Stimulated activated CD4-positive, alpha-beta T cell treated with anti-CD3 and anti-CD28 coated beads, TNF-alpha, amount 100 ng/mL, for 48 hours (primary cell): ENCODE measurements at places on chromosomes 1 and 21.

- no peak for DNase-seq
Observed at GRCh38 chr21:34363733-34364132, at the start of gene KCNE2. TSS of gene KCNE2 (plus strand) at chr21:34364006. CDS start at chr21:34370479, 6,473 bp downstream.

GRCh38 chr1:154809436-154810413, 60.4 kb downstream of the KCNN3 start:
- DNase-seq = no peak

- DNase-seq = no peak
Observed at GRCh38 chr1:167819849-167820683, 93.9 kb downstream of the ADCY10 start.

DNA sequence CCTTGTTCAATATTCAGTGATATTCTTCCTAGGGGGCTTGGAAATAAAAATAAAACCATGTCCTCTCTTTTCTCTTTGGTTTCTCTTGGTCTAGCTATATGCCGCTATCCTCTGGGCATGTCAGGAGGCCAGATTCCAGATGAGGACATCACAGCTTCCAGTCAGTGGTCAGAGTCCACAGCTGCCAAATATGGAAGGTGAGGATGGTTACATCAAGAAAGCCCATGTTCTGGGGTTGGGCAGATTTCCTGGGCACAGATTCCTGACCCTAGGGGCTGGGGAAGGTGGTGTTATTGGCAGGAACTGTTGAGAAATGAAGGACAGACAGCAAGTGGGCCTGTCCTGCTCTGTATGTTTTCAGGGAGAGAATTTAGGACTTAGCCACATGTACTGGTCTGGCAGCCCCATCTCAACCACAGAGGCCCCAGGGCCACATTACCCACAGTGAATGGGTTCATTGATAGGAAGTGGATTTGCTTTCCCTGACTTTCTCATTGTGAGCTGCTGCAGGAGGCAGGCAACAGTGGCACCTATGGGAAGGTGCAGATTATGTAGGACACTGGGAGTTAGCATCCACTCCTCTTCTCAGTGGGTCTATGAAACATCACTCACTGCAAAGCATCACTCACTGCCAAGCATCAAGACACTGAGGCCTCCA, 37.4 kb upstream of the HSD17B7 start:
- no peak for DNase-seq

DNA sequence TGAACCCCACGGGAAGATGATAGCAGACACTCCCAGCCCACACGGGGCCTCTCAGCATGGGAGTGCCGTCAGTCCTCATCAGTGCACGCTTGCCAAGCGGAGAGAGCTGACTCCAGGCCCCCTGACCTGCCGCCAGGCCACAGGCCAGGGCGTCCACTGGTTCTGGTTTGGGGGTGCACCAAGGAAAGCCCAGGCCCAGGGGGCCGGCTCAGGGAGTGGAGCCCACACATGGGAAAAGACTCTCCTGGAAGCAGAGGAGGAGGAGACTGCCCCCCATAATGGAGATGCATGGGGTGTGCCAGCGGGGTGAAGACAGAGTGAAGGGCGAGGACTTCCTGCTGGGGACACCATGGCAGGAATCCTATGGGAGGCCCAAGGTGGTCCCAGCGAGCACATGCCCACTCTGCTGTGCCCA, 6.4 kb downstream of the TRIM11 start:
- DNase-seq = no peak

DNA sequence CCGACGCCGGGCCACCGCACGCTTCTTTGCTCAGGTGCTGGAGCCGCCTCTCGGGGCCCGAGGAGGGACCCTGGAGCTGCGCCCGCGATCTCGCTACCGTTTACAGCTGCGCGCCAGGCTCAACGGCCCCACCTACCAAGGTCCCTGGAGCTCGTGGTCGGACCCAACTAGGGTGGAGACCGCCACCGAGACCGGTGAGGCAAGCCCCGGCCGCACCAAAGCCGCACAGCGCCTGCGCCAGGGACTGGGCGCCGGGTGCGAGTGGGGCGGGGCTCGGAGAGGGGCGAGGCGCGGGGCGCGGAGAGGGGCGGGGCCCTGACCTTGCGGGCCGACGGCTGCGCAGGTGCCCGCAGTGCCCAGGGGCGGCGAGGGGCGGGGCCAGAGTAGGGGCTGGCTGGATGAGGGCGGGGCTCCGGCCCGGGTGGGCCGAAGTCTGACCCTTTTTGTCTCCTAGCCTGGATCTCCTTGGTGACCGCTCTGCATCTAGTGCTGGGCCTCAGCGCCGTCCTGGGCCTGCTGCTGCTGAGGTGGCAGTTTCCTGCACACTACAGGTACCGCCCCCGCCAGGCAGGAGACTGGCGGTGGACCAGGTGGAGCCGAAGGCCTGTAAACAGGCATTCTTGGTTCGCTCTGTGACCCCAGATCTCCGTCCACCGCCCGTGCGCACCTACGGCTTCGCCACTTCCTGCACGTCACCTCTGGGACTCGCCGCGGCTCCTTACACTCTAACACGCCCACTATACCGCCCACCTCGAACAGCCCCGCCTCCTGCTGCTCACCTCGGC, 9.8 kb upstream of the CDC20 start:
- no peak for DNase-seq

GRCh38 chr1:99281105-99281504, 16.8 kb downstream of the PLPPR4 start:
- DNase-seq = no peak

GRCh38 chr1:247530785-247531184, 5.5 kb downstream of the OR2C3 start:
- no peak for DNase-seq

GRCh38 chr1:157176591-157177121, 38.5 kb upstream of the ETV3 start:
- no peak for DNase-seq

DNA sequence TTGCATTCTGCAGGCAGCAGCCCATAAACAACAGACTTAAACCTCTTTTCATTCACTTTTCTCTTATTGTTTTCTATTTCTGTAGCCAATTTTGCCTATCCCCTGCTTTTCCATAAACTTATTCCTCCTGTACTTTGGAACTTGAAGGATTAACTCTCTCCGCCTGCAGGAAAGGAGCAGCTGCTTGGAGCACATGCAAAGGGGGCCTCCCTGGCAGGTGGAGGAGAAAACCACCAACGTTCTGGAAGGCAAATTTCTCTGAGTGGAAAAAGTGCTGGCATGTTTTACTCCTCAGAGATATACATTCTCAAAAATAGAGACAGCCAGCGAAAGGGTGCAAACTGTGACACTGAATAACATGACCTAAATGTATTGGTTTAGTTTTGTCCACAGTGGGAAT, 33.6 kb downstream of the RGS21 start:
- DNase-seq = no peak

DNA sequence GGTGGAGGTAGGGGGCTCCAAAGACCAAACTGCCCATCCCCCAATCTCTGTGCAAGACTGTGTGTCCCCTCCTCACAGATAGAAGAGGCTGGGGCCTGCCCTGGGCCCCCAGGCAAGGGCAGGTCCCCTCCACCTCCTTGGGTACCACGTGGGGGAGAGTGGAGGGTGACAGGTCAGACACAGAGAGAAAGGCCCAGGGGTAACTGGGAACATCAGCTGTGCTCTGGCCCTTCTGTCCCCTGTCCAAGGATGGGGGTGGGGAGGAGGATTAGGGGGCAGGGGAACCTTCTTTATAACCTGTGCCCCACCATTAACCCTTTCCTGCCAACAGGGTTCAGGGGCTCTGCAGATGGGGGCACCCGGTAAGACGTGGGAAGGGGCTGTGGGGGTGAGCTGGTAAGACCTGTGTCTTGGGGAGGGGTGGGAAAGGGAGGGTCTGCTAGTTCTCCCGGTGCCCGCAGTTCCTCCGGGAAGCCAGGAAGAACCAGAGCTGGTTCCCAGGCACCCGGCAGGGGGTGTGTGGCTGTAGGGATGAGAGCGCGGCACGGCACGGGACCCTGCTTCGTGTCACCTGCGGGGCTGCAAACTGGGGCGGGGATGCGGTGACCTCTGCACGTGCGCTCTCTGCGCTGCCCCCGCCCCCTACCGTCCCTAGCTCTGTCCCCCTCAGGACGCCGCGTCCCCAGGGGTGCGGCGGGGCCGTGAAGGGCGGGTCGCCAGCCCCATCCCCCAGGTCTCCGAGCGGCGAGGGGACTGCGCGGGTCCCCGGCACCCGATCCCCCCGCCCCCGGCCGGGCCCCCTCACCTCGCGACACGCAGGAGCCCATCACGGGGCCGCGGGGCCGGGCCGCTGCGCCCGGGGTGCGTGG, 601 bp downstream of the FAM131C start:
- no peak for DNase-seq

- no peak for DNase-seq
Observed at GRCh38 chr1:56310945-56311344, 268.4 kb downstream of the PLPP3 start.

GRCh38 chr1:42734201-42735035, 5.6 kb downstream of the CLDN19 start:
- no peak for DNase-seq

GRCh38 chr1:109816175-109816811, 52.6 kb upstream of the EPS8L3 start:
- DNase-seq = no peak

DNA sequence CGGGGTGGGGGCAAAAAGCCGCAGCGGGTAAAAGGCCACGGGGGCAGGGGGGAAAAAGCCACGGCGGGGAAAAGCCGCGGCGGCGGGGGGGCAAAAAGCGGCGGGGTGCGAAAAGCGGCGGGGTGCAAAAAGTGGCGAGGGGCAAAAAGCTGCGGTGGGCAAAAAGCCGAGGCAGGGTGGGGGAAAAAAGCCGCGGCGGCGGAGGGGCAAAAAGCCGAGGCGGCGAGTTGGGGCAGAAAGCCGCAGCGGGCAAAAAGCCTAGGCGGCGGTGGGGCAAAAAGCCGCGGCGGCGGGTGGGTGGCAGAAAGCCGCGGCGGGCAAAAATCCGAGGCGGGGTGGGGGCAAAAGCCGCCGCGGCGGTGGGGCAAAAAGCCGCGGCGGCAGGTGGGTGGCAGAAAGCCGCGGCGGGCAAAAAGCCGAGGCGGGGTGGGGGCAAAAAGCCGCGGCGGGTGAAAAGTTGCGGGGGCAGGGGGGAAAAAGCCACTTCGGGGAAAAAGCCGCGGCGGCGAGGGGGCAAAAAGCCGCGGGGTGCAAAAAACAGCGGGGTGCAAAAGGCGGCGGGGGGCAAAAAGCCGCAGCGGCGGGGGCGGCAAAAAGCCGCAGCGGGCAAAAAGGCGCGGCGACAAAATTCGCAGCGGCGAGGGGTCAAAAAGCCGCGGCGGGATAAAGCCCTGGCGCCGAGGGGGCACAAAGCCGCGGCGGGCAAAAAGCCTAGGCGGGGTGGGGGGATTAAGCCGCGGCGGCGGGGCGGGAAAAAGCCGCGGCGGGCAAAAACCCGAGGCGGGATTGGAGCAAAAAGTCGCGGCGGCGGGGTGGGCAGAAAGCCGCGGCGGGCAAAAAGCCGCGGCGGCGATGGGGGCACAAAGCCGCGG, 3901.2 kb downstream of the SRGAP2C start:
- no peak for DNase-seq

GRCh38 chr1:198776602-198777029, 137.8 kb downstream of the PTPRC start:
- DNase-seq = no peak

- DNase-seq = no peak
Observed at GRCh38 chr1:199466961-199467360, 560.5 kb upstream of the NR5A2 start.

DNA sequence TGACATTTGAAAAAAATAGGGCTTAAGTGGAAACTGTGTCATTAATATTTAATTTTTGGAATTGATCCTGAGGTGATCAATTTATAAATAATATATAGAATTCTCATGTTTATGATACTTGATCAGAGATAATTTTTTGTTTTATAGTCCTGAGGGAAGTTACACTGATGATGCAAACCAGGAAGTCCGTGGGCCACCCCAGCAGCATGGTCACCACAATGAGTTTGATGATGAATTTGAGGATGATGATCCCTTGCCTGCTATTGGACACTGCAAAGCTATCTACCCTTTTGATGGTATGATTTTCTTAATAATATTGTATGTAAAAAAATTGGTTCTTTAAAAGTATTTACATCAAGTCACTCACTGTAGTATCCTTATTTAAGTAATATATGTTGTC, 101.2 kb downstream of the FNBP1L start:
- no peak for DNase-seq

DNA sequence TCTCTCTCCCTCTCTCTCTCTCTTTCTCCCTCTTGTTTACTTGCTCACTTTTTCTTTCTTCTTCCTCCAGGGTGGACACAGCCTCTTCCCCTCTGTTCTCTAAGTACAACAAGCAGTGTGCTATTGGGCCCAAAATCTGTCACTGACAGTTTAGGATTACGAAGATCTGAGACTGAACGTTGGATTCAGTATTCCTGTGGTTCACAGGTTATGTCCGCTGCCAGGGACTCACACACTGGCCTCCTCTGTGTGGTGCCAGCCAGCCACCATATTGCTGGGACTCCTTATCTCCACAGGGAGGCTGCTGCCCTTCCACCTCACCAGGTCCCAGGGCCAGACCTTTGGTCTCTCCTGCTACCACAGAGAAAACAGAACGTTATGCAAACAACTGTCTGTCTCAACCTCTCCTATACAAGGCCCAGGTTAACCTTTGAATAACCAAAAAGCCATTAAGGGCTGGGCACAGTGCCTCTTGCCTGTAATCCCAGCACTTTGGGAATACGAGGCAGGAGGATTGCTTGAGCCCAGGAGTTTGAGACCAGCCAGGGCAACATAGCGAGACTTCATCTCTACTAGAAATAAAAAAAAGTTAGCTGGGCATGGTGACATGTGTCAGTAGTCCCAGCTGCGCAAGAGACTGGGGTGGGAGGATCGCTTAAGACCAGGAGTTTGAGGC, 171.9 kb upstream of the RAB4A start:
- no peak for DNase-seq

DNA sequence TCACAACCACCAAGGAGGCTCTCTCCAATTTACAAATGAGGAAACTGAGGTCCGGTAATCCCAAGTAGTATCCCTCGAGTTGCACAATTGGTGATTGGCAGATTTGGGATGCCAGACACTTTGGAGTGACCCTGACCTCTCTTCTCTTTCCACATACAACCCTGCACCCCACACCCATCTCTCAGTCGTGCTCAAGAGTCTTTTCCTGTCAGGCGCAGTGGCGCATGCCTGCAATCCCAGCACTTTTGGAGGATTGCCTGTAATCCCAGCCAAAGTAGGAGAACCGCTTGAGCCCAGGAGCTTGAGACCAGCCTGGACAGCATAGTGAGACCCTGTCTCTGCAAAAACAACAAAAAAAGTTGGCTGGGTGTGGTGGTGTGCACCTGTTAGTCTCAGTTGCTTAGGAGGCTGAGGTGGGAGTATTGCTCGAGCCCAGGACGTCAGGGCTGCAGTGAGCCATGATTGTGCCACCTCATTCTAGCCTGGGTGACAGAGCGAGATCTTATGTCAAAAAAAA, 91.1 kb upstream of the LPGAT1 start:
- DNase-seq = no peak

DNA sequence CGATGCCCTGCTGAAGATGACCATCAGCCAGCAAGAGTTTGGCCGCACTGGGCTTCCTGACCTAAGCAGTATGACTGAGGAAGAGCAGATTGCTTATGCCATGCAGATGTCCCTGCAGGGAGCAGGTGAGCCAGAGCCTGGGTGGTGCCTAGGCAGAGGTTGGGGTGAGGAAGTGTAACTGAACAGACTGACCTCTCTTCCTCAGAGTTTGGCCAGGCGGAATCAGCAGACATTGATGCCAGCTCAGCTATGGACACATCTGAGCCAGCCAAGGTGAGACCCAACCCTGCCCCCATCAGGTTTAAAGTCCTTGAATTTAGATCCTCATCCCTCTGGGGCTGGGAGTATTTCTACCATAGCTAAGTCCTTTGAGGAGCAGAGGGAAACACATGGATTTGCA, 11.8 kb downstream of the PSMD4 start:
- DNase-seq = no peak
